ENCODE measurements at places on chromosomes 7 and 10.

- no peaks in the 10 kb centered on the region for H3K36me3 ChIP-seq
- DNase-seq, result no peak
- peaks cover 1% of the 10 kb centered on the region for H3K27me3 ChIP-seq
- H3K4me3 ChIP-seq, result no peak overlapping the region
Measured at GRCh38 chr10:81866753-81867152, 8.2 kb upstream of the NRG3 start.

DNA sequence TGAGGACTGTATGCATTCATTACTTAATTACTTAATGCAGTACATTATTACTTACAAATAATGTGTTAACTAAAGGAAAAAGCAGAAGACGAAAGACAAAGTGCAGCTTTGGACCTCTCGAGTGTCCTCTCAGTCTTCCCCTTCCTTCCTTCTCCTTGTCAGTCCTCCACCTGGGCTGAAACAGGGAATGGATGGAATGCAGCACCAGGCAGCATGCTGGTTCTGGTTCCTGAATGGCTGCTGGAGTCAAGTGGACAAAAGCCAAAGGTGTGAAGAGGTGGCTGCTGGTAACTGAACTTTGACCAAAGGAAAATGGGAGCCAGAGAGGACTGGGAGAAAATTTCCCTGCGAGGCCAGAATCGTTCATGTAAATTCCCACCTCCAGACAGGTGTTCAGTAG lies 179.5 kb downstream of the GPAM start:
- no peak overlapping the region for H3K4me3 ChIP-seq
- H3K27ac ChIP-seq, result no peak overlapping the region
- no peaks in the 10 kb centered on the region for H3K27me3 ChIP-seq
- no peaks in the 10 kb centered on the region for H3K36me3 ChIP-seq
- no peak for DNase-seq

DNA sequence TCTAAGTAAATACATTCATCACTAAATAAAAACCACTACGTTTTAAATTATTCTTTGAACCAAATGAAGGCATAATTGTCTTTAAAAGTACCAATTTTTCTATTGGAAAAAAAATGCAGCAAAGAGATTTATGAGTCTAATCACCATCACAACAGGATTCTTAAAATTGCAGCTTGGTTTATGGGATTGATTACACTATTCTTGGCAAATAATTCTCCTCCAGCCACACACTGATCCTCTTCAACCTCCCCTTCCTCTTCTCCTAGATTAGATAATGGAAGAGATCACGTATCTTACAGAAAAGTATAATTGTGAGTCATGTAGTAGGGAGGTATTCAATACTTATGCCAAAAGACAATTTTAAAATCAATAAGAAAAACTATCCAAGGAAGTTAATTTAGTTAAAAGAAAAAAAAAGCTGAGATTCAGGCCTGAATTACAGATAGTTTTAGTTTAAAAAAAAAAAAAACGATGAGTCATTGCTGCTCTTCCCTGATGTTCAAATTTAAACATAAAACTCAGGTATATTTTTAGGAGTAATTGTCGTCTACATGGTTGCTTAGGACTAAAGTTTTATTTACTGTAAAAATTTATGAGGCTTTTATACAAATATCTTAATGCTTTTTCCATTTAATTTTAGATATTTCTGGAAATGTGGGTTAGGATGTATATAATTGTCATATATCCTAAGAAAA lies 133.7 kb upstream of the CDK1 start:
- H3K27me3 ChIP-seq, result no peaks in the 10 kb centered on the region
- no peak for DNase-seq
- H3K27ac ChIP-seq, result no peak overlapping the region
- no peak overlapping the region for H3K4me3 ChIP-seq
- H3K4me1 ChIP-seq, result peaks cover 2% of the 10 kb centered on the region

DNA sequence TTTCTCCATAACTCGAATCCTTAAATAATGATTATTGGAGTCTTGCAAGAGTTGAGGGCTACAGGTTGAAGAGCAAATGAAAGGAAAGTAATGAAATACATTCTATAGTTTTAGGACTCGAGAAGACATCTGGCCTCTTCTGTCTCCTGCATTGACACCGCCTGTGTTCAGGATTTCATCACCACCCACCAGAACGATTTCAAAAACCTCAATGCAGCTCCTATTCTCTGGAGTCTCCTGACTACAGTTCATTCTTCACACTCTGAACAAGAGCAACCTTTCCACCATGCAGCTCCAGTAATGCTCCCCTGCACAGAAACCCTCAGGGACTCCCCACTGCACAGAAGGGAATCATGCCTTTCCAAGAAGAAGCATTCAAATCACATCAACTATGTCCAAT lies 5.5 kb downstream of the IL15RA start:
- peak overlapping the region; percentile 77 for H3K27ac ChIP-seq
- H3K4me1 ChIP-seq, result peaks cover 52% of the 10 kb centered on the region
- H3K27me3 ChIP-seq, result no peaks in the 10 kb centered on the region
- H3K4me3 ChIP-seq, result no peak overlapping the region

DNA sequence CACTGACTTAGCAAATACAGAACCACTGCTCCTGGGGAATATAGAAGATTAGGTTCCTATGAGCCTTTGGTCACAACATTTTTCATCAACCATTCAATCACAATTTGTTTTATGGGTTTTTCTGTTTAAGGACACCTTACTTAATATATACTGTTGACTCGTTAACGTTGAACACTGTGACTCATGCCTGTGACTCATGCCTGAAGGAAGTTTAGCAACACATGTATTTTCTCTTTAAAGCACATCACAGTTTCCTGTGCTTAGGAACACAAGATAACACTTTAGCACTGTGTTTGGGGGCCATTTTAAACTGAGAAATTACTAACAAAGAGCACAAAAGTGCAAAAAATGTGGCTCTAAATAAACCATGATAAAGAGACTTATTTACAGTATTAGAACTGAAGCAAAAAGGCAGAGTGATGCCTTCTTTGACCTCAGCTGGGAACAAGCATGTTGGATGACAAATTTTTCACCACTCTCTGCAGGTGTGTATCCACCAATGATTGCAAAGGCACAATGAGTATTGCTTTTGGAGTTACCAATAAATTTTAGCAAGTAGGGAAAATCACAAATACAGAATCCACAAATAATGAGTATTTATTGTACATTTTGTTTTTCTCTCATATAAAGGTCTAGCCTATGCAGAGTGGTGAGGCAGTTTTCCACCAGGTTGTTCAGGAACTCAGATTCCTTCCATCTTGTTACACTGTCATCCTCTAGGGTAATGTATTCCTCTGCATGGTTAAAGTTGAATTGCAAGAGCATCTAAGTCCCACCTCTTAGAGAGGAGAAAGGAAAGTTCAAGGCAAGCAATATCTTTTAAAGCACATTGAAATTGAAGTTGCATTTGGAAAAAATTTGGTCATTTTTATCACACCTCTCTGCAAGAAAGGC lies 7.3 kb downstream of the FGFBP3 start:
- H3K27me3 ChIP-seq, result peaks cover 3% of the 10 kb centered on the region
- H3K4me1 ChIP-seq, result peaks cover 29% of the 10 kb centered on the region
- H3K4me3 ChIP-seq, result peak overlapping the region; percentile 29
- peak overlapping the region; percentile 92 for H3K27ac ChIP-seq
- peak; percentile 87 for DNase-seq
- H3K36me3 ChIP-seq, result peaks cover 8% of the 10 kb centered on the region

- H3K4me1 ChIP-seq, result no peaks in the 10 kb centered on the region
- no peaks in the 10 kb centered on the region for H3K27me3 ChIP-seq
- H3K36me3 ChIP-seq, result no peaks in the 10 kb centered on the region
- H3K4me3 ChIP-seq, result no peak overlapping the region
Measured at GRCh38 chr10:60336901-60337630, 52.6 kb downstream of the ANK3 start.

Measured in activated CD8-positive, alpha-beta T cell treated with anti-CD3 and anti-CD28 coated beads for 36 hours (primary cell).